ENCODE measurements at places on chromosomes 3 and 15.
A peak's percentile ranks its signal among the peaks of the same experiment; 100 is the strongest.

DNA sequence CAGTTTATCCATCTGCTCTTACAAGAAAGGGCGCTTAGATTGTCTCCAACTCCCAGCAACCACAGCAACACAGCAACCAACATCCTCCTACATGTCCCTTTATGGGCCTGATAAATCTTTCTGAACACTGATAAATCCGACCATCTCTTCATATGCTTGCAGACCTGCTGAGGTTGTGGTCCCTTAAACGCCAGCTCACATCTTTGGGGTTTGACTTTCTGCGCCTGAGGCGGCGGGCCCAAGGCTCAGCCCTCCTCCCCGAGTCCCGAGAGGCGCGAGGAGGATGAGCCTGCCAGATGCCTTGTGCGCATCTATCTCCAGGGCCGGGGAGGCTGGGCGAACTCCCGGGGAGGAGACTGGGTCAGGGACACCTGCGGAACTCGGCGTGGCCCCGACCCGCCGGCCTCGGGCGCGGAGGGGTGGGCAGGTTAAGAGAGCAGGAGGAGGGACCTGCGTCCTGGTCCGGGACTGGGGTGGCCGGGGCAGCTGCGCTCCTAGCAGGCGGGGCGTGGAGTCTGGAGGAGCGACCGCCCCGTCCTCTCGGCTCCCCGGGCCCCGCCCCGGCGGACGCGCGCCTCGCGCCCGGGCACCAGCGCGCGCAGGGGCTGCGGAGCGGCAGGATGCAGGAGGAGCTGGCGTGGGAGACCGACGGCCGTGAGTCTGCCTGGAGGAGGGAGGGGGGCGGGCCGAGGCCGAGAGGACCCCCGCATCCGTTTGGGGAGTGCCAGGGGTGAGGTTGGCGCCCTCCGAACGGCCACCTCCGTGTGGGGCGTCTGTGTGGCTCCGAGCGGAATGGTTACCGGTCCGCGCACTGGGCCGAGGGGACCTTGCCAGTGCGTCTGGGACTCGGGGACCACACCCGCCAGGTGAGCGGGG is at the start of gene ANKDD1A:
ANKDD1A (plus strand) TSS at position 592 of the 876 bp plus-strand sequence; CDS start at position 621, 29 bp downstream.
- DNase-seq: peak; percentile 30

GRCh38 chr3:103794656-103795055 is 1359.8 kb downstream of the ZPLD1 start:
- DNase-seq: no peak

- DNase-seq: no peak
These were observed 32.2 kb downstream of the LIPC start for GRCh38 chr15:58463815-58464650.

DNA sequence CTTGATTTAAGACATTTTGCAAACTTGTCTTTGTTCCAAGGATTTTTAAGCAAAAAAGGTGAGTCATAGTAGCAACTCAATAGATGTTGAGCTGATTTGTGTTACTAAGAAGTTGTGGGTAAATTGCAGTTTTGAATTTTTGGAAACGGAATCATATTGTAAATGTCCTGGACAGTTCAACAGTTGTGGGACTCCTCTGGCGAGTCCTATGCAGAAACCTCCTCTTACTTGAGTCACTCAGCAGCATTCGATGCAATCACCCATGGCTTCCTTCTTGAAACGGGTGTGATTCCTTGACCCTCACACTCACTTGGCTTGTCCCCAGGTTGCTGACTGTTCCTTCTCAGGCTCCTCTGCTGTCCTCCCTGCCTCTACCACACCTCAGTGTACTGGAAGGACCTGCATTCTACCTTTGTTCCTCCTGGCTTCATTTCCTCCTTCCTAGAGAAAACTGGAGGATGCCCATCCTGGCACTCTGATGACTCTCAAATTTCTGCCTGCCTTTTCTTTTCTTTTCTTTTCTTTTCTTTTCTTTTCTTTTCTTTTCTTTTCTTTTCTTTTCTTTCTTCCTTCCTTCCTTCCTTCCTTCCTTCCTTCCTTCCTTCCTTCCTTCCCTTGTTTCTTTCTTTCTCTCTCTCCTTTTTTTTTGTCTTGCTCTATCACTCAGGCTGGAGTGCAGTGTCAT is 52.8 kb upstream of the DGKG start:
- DNase-seq: peak; percentile 89

DNA sequence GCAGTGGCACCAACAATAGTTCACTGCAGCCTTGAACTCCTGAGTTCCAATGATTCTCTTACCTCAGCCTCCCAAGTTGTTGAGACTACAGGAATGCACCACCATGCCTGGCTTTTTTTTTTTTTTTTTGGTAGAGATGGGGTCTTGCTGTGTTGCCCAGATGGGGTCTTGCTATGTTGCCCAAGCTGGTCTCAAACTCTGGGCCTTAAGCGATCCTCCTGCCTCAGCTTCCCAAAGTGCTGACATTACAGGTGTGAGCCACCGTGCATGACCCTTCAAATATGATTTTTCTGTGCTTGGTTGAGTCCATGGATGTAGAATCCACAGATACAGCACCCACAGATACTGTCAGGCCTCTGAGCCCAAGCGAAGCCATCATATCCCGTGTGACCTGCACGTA is 30.2 kb upstream of the IDH2 start:
- DNase-seq: no peak

DNA sequence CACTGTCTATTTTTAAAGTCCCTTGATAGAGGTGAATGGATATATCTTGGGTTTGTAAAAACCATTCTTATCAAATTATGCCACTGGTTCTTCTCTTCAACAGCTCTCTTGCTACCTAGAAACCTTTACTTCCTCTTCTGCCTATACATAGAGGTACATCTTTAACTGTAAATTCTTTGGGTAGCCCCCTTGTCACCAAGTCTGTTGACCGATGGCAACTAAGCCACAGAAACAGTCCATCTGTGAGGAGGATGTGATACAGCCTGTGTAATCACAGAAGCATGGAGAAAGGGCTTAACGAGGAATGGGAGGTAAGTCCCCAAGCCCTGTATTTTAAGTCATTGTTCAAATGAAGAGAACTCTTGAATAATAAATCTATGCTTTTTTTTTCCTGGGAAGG is 246.5 kb upstream of the MDFIC2 start:
- no peak for DNase-seq

GRCh38 chr15:50049871-50050270 is 69.2 kb downstream of the ATP8B4 start:
- peak; percentile 94 for DNase-seq

GRCh38 chr3:23592961-23593931 is 212.5 kb upstream of the UBE2E1 start:
- no peak for DNase-seq

DNA sequence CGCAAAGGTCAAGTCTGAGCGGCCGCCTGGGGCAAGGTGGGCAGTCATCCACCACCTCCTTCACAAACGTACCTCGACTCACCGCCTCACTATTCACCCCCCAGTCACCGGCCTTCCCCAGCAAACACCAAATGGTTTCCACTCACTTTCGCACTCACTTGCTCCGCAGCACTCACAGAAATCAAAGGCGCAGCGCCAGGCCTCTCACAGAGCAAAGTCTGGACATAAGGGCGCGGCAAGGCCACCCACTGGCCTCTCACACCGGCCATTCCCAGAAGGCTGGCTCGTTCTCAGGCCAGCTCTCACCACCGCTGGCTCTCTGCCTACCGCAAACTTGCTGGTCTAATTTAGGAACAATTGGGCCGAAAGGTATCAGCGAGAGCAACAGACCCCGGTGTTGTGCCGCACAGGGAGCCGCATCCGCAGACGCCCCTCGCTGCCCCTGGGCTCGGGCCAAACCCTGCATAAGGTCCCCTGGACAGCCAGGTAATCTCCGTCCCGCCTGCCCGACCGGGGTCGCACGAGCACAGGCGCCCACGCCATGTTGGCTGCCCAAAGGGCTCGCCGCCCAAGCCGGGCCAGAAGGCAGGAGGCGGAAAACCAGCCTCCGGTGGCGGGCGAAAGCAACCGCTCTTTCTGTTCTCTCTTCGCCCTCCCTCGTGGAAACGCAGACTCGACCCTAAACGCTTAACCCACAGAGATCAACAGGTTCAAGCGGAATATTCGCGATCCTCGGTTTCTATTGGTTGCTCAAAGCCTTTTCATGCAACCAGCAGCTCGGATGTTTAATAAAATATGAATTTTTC is 2.9 kb downstream of the SHOX2 start:
- DNase-seq: peak; percentile 56

GRCh38 chr3:140753865-140754754 is 76.2 kb downstream of the TRIM42 start:
- DNase-seq: no peak

GRCh38 chr3:49460956-49461355 is 9.1 kb upstream of the DAG1 start:
- no peak for DNase-seq

DNA sequence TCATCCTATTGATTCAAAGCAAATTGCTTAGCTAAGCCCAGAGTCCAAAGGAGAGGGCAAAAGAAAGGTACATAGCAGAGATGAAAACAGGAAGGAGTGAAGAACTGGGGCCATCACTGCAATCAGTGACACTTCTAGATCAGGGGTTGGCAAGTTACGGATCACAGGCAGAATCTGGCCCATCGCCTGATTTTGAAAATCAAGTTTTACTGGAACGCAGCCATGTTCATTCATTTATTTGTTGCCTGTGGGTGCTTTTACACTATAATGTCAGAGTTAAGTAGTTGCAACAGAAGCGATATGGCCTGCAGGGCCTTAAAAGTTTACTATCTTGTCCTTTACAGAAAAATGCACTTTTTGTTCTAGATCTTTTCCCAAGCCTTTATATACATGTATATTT is 271.7 kb upstream of the TOPAZ1 start:
- no peak for DNase-seq

DNA sequence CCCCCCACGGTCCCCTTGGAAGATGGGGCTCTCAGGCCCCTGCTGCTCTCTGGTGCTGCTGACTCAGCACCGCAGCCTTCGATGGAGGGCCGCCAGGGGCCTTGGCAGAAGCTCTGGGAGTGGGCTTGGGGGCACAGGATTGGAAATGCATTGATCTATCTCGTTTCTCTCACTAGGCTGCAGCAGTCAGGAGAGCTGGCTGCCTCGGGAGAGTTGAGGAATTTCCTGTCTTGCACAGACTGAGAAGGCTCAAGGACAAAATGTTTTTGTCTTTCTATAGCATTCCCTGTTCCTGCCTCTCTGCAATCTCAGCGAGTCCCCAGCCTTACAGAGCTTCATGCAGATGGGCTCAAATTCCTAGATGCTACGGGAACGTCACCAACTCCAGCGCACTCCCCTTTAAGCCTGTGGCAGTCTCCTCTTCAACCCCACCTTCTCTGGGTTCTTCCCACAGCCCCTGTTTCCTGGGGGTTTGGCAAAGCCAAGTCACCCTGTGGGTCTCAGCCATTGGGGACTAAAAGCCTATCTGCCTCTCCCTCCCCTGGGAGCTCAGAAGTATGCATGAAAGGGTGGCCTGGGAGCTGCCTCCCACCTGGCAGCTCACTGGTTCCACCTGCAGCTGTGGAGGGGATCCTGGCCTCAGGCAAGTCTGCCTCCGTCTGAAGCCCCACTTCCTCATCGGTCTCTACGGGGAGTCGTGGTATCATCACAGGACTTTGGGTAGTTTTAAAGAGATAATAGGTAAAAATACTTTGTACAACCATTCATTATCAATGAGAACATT is 127.4 kb upstream of the HACD2 start:
- peak; percentile 11 for DNase-seq

GRCh38 chr15:101689901-101690300 is 34.4 kb downstream of the TARS3 start:
- no peak for DNase-seq

DNA sequence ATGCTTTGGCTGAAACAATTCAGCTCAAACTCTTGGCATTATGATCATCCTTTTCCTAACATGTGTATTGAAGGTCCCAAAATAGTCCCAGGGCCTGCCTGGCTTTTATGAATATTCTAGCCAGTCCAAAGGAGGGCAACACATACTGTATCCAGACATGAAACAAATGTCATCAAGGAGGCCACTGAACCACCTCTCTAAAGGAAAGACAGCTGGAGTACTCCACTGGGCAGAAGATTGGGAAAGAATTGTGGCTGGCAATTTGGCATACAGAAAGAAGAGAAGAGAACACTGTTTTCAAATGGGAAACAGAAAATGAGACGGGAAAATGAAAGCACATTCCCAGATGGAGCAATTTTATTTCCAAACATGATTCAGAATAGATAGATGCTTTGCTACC is 80.6 kb downstream of the NCEH1 start:
- DNase-seq: peak; percentile 63

DNA sequence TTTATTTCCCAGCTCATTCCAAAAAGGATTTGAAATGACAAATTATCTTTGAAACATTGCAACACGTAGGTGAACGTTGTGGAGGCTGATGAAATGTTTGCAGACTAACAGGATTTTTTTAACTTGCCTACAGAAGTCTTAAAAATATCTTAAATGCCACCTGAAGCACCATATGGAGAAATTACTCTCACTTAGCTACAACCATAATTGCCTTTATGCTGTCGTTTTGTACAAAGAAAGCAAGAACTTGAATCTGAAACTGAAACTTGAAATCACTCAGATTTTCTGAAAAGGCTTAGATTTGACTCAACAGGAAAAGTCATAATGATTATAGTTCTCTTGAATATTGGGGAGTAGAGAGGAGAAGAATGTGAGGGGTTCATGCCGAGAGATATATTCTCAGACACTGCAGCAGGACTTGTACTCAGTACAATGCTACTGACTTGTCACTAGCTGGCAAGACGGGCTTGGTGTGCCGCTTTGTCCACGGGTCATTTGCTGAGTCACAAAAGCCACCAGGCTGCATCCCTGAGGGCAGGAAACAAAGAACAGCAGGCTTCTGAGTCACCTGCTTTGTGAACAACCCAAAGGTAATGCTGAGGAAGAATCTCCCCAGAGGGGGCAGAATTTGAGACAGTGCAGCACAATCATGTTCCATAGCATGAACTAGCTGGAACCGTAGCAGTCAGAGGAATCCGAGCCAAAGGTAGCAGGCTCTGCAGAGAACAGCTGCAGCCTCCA is 7.1 kb upstream of the FMN1 start:
- peak; percentile 12 for DNase-seq

DNA sequence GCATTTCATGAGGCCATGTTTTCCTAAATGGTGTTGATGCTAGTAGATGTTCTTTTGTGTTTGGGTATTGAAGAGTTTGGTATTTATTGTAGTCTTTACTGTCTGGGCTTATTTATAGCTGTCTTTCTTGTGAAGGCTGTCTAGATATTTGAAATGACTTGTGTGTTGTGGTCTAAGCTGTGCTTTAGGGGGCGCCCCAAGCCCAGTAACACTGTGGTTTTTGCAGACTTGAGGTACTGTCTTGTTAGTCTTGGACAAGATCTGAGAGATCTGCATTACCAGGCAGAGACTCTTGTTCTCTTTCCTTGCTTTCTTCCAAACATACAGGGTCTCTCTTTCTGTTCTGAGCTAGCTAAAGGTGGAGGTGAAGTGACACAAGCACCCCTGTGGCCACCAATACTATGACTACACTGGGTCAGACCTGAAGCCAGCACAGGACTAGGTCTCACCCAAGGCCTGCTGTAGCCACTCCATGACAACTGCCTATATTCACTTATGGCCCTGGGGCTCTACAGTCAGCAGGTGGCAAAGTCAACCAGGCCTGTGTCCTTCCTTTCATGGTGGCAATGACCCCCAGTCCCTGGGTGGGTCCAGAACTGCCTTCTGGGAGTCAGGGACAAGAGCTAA is 152.1 kb upstream of the TBC1D5 start:
- DNase-seq: peak; percentile 59

GRCh38 chr3:58065700-58066167 is 57.5 kb downstream of the FLNB start:
- no peak for DNase-seq

- no peak for DNase-seq
These were observed 8.5 kb upstream of the OXTR start for GRCh38 chr3:8777978-8778267.

Data from AG10803 (cell line).